ENCODE measurements at places on chromosomes 5 and 9. TPM values are rescaled to one million over a fixed set of nuclear protein-coding genes. Genes with fewer than 3 reads are reported as not detected.

DNA sequence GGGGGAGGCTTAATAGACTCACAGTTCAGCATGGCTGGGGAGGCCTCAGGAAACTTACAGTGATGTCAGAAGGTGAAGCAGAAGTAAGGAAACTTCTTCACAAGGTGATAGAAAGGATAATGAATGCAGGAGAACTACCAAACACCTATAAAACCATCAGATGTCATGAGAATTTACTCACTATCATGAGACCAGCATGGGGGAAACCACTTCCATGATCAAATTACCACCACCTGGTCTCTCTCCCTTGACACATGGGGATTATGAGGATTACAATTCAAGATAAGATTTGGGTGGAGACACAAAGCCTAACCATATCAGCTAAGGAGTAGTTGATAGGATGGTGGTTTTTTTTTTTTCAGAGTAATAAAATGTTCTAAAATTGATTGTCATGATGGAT is 201.8 kb downstream of the CDH12 start:
- DNase-seq: no peak

DNA sequence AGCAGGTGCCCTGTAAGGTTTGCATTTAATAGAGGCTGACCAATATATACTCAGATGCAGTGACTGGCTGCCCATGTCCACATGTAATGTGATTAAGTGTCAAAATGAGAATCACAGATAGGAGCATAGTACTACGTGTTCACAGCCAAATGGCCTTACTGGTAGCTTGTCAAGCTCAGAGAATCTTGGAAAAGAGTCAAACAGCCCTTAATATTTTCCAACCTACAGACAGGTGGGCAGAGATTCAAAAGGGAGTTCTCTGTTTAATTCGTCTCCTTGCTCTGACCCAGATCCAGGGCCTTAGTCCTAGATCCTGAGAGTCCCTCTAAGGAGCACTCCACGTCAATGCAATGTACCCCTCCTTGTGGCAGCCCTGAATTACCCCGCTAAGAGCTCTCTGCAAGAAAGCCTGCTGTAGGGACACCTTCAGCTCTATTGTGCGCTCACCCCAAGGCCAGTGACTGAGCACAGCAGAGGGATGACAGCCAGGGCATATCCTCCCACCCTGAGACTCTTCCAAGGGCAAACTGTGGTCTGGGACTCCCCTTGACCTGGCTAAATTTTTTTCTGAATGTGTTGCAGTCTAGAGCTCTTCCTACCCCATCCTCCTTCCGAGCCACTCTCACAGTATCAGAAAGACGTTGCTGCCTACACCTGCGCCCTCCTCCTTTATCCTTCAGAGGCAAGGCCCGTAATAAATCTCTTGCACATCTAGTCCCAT is 159.2 kb downstream of the SNCAIP start:
- no peak for DNase-seq

DNA sequence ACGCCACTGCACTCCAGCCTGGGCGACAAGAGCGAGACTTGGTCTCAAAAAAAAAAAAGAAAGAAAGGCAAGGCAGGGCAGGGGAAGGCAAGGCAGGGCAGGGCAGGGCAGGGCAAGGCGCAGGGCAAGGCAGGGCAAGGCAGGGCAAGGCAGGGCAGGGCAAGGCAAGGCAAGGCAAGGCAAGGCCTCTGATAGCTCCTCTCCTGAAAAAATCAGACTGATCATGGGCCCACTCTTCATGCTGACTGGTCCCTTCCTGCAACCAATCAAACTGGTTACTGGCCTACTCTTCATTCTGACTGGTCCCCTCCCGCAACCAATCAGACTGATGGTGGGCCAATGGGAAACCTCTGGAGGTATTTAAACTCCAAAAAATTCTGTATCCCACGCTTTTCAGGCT is 3.4 kb upstream of the ZBTB5 start:
- no peak for DNase-seq

BARHL1 gene
- total RNA-seq: not detected

DNA sequence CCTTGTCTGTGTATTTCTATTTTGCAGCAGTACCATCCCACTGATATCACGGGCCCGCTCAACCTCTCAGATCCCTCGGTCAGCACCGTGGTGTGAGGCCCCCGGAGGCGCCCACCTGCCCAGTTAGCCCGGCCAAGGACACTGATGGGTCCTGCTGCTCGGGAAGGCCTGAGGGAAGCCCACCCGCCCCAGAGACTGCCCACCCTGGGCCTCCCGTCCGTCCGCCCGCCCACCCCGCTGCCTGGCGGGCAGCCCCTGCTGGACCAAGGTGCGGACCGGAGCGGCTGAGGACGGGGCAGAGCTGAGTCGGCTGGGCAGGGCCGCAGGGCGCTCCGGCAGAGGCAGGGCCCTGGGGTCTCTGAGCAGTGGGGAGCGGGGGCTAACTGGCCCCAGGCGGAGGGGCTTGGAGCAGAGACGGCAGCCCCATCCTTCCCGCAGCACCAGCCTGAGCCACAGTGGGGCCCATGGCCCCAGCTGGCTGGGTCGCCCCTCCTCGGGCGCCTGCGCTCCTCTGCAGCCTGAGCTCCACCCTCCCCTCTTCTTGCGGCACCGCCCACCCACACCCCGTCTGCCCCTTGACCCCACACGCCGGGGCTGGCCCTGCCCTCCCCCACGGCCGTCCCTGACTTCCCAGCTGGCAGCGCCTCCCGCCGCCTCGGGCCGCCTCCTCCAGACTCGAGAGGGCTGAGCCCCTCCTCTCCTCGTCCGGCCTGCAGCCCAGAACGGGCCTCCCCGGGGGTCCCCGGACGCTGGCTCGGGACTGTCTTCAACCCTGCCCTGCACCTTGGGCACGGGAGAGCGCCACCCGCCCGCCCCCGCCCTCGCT is 1.9 kb downstream of the LRRC26 start:
- DNase-seq: no peak

Measured in kidney epithelial cell (primary cell).